ENCODE measurements at places on chromosomes 1 and 21.
A peak's percentile ranks its signal among the peaks of the same experiment; 100 is the strongest.

- DNase-seq, result no peak
Observed at GRCh38 chr1:110581682-110582145, 24.4 kb downstream of the KCNA2 start.

GRCh38 chr1:24742090-24742938 lies 2.9 kb upstream of the CLIC4 start:
- peak; percentile 90 for DNase-seq

GRCh38 chr1:177229781-177230180 lies 59.0 kb downstream of the BRINP2 start:
- DNase-seq, result no peak

GRCh38 chr1:58611861-58612385 lies 34.9 kb upstream of the TACSTD2 start:
- DNase-seq, result peak; percentile 43

- DNase-seq, result no peak
Observed at GRCh38 chr1:184299796-184300195, 87.0 kb upstream of the C1orf21 start.

- DNase-seq, result no peak
Observed at GRCh38 chr1:3534803-3535637, 76.3 kb downstream of the MEGF6 start.

- no peak for DNase-seq
Observed at GRCh38 chr1:91374086-91374485, 30.6 kb downstream of the HFM1 start.

GRCh38 chr1:35574655-35575415 lies 1.7 kb downstream of the TFAP2E start:
- no peak for DNase-seq

GRCh38 chr1:31414980-31415370 lies 2.0 kb downstream of the SERINC2 start:
- no peak for DNase-seq

Measured in iris pigment epithelial cell (primary cell).